ENCODE measurements at places on chromosomes 2 and 18.

DNA sequence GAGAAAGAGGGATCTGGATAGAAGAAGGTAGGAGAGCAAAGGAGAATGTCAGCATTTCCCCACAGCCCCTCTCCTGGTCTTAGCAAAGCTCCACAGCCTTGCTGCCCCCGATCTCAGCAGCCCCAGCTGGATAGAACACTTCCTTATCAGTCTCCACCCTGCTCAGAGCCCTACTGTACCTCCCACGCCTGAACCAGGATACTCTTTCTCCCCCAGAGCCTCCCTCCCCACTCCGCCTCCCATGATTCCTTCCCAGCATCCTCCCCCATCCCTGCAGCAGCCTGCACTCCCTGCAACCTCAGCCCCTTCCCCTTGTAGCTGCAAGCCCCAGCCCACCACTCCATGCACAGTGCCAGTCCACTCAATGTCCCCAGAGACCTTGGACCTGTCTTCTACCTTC, 25.8 kb downstream of the PLB1 start:
- no peak for DNase-seq

GRCh38 chr2:100272841-100273329, 49.4 kb downstream of the LONRF2 start:
- no peak for DNase-seq

GRCh38 chr2:2837746-2838547, 506.9 kb upstream of the MYT1L start:
- no peak for DNase-seq

GRCh38 chr2:39432701-39433100, 4.4 kb downstream of the MAP4K3 start:
- DNase-seq, result no peak

- DNase-seq, result no peak
These were observed 14.9 kb upstream of the KLF11 start for GRCh38 chr2:10028407-10028987.

DNA sequence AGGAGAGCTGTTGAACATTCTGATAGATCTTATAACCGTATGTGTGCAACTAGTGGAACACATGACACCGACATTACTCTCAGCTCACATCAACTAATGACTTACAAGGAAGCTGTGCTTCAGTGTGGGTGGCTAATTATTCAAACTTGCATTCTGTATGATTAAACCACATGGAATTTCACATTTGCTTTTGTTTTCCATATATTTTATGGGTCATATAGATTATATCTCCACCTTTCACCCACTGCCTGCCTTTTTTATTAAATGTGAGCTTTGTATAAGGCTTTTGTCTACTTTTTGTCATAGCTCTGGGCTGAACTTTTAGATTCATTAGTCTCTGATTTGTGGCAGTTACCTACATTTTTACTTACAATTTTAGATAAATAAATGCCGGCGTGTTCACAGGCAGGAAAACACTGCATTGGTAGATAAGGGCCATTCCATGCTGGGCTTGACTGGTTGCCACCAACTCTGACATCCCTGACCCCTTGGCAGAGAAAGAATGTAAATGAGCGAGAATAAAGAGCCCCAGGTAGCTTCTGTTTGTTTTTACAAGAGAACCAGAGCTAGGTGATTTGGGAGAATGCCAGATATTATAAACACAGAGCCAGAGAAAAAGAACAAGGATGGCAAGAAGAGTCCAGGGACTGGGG, 35.7 kb downstream of the LYPD6 start:
- peak; percentile 36 for DNase-seq

GRCh38 chr18:68705119-68705518, 9.8 kb downstream of the TMX3 start:
- DNase-seq, result no peak

- DNase-seq, result peak; percentile 33
These were observed 62.3 kb upstream of the CCDC195 start for GRCh38 chr2:224778474-224778877.

GRCh38 chr18:59478591-59478990, 119.5 kb upstream of the LMAN1 start:
- no peak for DNase-seq

DNA sequence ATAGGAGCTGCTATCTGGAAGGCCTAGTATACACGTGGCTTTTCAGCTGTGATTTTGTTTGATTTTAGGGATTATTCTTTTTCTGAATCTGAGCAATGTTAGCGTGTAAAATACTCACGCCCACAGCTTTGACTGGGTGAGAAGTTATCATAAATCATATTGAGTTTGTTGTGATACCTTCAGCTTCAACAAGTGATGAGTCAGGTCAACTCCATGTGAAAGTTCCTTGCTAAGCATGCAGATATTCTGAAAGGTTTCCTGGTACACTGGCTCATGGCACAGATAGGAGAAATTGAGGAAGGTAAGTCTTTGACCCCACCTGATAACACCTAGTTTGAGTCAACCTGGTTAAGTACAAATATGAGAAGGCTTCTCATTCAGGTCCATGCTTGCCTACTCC, at the start of gene GKN1:
Gene GKN1, plus strand, starts transcription at position 386 of the 400 bp plus-strand sequence. CDS start 42 bp downstream, outside the sequence.
- no peak for DNase-seq

DNA sequence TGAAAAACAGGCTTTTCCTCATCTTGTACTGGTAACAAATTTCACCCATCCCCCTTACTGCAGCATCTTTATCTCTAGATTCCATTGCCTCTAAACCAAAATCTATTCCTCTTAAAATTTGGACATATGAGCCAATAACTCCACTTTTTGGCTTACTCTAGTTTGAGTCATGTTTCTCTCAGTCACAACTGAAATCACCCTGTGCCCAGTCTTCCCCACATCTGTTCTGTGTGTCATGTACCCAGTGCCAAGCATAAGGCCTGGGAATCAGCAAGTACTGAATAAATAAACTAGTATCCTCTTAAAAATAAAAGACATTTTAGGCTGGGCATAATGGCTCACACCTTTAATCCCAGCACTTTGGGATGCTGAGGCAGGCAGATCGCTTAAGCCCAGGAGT, 20.8 kb upstream of the CHN1 start:
- DNase-seq, result no peak

DNA sequence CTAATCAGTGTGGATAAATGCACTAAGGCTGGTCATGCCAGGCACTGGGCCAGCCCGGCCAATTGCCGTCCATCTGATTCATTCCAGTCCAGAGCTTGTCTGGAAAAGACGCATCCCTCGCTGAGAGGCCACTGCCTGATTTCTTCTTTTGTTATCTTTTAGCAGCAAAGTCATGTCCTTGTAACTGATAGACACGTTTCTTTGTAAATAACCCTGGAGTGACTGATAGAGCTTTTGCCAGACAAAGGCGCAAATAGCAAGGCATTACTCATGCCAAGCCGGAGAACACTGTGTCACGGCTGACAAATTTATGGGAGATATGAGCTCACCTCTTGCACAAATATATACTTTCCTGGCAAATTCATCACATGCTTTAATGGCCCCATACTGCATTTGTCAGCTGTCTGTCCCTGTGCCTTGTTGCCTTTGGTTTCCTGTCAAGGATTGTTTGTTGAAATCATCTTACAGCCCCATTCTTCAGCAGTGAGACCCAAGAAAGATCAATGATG, 164.4 kb downstream of the ETAA1 start:
- DNase-seq, result no peak

- no peak for DNase-seq
These were observed 772.8 kb upstream of the LRRTM1 start for GRCh38 chr2:81077396-81077795.

GRCh38 chr2:168910330-168910729, 9.2 kb downstream of the G6PC2 start:
- no peak for DNase-seq

DNA sequence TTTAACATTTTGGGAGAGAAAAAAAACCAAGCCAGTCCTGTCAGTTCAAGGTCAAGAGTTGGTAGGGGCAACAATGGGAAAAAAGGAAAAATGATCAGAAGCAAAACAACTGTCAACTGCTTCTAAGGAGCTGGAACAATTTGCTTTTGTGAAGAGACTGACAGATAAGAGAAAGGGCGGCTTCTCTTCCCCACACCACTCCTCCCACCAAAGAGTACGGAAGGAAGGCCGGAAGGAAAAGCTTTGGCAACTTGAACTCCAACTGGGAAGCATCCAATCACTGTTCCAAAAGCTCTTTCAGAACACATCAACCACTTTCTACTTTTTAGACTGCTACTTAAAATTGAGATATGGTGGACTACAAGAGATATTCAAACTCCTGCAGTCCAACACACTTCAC, 57.8 kb upstream of the NFU1 start:
- no peak for DNase-seq

DNA sequence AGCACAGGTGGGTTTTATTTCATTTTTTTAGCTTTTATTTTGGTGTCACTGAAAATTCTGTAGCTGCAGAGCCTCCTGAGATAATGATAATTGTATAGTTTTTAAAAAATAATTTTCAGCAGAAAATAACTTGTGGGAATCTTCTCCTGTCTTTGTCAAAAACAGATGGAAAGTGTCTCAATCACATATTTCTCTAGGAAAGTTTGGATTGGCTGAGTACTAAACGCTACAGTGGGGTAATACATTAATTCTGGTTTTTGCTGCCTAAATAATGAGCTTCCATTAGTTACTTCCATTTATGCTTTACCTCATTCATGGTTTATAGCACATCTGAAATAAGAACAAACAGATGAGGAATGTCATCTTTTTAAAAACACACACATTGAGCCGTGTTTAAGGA, 2.2 kb downstream of the TWIST2 start:
- DNase-seq, result no peak

- DNase-seq, result no peak
These were observed 11.8 kb downstream of the SERPINB8 start for GRCh38 chr18:63981719-63982118.

- no peak for DNase-seq
These were observed 25.9 kb downstream of the GREB1 start for GRCh38 chr2:11559786-11560155.

DNA sequence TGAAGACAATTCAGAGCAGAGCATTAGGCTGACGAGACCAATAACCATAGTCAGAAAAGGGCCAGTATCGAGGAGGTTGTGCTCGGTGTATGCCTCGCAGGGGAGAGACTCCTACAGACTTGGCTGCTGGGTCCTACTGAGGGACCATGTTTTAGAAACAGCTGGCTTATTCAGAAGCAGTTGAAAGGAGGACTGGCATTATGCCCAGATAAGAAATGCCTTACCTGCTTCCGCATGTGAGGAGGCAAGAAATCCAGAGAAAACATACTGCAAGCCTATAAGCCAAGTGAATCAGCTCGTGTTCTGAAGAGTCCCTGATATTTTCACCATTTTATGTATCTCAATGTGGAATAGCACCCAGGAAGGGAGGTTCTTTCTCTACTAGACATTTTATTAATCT, 434.7 kb downstream of the GRB14 start:
- DNase-seq, result no peak

DNA sequence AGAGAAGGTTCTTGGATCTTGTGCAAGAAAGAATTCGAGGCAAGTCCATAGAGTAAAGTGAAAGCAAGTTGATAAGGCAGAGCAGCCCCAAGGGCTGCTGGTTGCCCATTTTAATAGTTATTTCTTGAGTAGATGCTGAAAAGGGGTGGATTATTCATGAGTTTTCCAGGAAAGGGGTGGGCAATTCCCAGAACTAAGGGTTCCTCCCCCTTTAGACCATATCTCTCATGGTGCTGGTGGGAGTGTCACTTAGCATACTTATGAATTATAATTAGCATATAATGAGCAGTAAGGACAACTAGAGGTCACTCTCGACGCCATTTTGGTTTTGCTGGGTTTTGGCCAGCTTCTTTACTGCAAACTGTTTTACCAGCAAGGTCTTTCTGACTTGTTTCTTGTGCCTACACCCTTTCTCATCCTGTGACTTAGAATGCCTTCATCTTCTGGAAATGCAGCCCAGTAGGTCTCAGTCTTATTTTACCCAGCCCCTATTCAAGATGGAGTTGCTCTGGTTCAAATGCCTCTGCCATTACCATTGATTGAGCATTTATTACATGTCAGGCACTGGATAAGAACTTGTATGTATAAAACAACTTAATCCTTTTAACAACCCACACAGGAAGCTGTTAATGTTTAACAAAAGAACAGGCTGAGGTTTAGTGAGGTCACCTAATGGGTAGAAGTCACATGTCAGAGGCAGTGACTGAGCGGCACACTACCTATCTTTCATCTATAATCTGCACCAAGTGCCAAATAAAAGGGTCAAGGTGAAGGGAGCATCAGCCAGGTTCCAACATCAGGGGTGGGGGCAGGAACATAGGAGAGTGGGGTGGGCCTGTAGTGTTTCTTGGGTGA, 250.9 kb downstream of the ICOS start:
- no peak for DNase-seq

- no peak for DNase-seq
These were observed 308.7 kb downstream of the LRATD1 start for GRCh38 chr2:14941151-14941631.

GRCh38 chr2:117981810-117982209, 32.1 kb downstream of the CCDC93 start:
- no peak for DNase-seq

- no peak for DNase-seq
These were observed 8.2 kb upstream of the GPR17 start for GRCh38 chr2:127637725-127638252.

GRCh38 chr2:219552382-219553167, 8.7 kb downstream of the TMEM198 start:
- no peak for DNase-seq

DNA sequence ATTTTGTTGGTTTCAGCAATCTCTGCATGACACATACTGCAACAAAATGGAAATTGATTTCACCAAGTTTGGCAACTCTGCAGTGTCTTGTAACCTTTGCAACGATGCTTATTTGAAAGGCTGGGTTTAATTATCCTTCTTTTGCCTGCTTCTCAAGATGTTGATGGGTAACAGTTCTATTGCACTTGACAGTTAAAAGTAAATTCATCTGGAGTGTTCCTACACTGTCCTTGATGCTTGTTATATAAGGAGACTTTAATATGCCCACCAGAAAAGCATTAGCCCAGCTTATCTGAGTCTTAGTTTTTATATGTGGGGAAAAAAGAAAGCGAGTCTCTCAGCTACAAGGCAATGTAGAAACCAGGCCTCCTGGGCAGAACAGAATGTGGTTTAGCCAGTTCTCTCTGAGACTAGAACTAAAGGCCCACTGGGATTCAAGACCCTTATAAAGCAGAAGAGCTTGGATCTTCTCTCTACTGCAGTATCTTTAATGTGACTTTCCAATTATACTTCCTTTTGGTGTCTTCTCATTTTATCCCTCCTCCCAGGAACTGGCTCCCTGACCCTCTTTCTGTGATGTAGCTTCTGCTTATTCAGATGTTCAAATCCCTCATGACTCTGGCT, 106.8 kb upstream of the LYPD6 start:
- DNase-seq, result no peak

DNA sequence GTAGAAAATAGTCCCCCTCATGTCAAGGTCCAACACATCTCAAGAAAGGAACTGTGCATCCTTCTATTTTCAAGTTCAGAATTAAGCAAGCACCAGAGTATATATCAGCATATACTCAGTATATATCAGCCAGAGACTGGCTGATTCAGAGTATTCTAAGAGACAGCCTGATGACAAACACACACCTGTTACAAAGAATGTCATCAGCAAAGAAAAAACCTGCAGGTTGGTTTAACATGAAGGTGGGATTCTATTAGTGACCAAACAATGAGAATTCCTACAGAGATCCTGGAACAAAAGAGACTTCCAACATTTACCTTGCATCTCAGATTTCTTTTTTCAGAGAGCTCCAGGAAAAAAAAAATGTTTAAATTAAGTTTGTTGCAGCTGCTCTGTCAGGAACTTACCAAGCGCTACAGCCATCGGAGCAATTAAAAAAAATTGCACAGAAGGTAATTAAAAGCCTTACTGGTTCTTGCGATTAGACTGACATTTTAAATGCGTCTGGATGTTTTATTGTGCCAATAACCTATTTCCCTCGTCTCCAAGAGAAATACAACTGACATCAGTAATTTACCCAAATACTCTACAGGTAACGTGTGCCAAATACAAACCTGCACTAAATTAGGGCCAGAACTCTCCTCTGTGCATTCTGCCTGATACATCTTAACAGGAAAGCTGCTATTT, 218.1 kb downstream of the HNMT start:
- no peak for DNase-seq
